Iris pigment epithelial cell (primary cell): ENCODE measurements at places on chromosomes 4 and X.

DNA sequence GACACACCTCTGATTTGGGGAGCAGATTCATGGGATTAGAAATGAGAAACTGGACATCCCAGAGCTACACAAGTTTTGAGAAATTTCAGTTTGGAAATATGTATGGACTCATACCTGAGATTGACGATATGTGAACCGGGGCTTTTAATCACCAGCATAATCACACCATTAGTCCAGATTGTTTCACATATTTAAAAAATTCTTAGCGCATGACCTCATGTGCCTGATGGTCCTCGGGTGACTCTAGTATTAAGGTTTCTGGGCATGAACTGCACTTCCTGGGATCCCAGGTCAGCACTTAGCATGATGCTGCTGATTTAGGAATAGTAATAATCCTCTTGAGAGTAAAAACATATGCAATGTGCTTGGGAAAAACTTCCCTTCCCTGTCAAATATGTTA, 91.9 kb upstream of the BCOR start:
- no peak for DNase-seq

GRCh38 chrX:22541926-22542325, 269.2 kb downstream of the CBLL2 start:
- DNase-seq, result no peak

GRCh38 chrX:69257499-69258127, 92.4 kb upstream of the PJA1 start:
- no peak for DNase-seq

DNA sequence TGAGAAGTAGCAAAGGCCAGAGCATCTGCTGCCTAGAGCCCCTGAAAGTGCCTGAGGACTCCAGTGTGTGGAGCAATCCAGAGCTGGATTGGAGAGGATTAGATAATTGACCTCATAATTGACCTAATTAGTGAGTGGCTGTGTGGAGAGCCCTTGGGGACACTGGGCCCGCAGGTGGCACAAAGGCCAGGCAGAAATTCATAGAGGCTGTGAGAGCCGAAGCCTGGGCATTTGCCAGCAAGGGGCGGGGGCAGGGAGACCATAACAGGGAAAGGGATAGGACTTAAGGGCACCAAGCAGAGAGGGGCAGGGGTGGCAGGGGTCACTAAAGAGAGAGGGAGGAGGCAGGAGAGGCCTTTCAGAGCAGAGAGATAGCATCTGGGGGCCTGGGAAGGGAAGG, 45.3 kb downstream of the EFNB1 start:
- DNase-seq, result no peak

DNA sequence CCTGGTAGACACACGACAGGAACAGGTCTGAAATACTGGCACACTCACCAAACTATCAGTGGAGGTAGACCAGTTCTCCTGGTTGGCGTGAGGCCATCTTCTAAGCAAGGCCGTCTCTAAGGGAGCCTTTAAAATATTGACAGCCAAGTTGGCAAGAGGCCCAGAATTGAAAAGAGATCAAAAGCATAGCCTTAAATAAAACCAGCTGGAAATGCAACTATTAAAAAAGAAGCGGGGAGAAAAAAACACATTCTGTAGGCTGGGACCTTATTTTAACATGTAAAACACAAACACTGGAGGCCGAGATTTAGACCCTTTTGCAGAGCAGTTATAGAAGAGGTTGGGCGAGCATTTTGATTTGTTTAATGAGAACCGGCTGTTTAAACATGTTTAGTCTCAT, 233.0 kb upstream of the CLNK start:
- DNase-seq, result no peak

GRCh38 chrX:1076871-1077651, 135.4 kb downstream of the CRLF2 start:
- DNase-seq, result no peak

GRCh38 chr4:162645381-162645780, 481.6 kb upstream of the FSTL5 start:
- DNase-seq, result no peak

GRCh38 chr4:74724979-74725378, 69.3 kb downstream of the BTC start:
- peak; percentile 4 for DNase-seq

- no peak for DNase-seq
Measured at GRCh38 chr4:169921732-169922131, 104.5 kb downstream of the MFAP3L start.

DNA sequence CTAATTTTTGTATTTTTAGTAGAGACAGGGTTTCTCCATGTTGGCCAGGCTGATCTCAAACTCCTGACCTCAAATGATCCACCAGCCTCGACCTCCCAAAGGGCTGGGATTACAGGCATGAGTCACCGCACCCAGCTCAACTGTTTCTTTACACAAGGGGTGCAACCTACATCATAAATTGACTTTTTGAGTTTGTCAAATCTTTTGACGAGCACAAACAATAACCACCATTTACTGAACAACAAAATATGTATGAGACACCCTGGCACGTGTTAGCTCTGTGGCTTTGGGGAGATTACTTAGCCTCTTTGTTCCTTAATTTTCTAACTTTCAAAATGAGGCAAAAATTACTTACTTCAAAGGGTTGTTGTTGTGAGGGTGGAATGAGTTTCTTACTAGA, 23.5 kb upstream of the SLC34A2 start:
- no peak for DNase-seq

- peak; percentile 80 for DNase-seq
Measured at GRCh38 chr4:76758290-76758882, 139.6 kb downstream of the SOWAHB start.

GRCh38 chr4:22531311-22532019, 15.6 kb upstream of the ADGRA3 start:
- no peak for DNase-seq

DNA sequence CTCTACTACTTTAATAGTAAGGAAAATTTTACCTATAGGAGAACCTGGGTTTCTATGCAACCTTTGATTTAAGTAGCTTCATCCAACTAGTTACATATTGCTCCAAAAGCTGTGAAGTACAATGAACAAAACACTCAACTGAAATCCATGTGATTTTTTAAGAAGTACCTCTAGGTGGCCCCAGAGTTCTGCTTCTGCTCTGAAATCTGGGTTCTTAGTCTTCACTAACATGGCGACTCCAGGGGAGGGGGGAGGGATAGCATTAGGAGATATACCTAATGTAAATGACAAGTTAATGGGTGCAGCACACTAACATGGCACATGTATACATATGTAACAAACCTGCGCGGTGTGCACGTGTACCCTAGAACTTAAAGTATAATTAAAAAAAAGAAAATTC, 73.4 kb upstream of the MAGEB2 start:
- peak; percentile 65 for DNase-seq

DNA sequence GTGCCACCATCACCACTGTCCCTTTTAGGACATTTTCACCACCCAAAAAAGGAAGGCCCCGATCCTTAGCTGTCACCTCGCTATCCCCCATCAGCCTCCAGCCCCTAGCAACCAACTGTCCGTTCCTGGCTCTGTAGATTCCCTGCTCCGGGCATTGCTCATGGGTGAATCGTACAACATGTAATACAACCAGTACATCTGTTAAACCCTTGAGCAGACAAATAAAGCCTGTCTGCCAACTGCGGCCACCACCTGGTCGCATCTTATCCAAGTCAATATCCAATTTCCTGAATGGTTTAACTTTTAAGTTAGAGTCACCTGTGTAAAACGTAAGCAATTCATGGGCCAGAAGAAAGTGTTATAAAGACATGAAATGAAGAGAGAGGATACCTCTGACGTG, 251.9 kb downstream of the AFAP1 start:
- no peak for DNase-seq

GRCh38 chrX:2609431-2610238, 81.5 kb upstream of the CD99 start:
- peak; percentile 37 for DNase-seq

DNA sequence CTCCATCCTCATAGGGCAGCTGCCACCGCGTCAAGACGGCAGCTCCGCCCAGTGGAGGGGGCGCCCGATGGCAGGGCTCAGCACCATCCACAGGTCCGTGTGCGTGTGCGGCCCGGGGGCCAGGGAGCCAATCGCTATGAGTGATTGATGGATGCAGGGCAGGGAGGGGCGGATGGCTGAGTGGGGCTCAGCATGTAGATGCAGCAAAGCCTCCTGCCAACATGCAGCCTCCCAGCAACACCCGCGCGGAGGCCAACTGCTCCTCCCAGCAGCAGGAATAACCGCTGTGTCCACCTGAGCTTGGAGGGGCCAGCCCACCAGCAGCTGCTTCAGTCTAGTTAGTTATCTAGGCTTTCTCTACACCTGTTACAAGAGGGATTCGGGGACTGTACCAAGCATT, 77.4 kb downstream of the MTMR1 start:
- no peak for DNase-seq

DNA sequence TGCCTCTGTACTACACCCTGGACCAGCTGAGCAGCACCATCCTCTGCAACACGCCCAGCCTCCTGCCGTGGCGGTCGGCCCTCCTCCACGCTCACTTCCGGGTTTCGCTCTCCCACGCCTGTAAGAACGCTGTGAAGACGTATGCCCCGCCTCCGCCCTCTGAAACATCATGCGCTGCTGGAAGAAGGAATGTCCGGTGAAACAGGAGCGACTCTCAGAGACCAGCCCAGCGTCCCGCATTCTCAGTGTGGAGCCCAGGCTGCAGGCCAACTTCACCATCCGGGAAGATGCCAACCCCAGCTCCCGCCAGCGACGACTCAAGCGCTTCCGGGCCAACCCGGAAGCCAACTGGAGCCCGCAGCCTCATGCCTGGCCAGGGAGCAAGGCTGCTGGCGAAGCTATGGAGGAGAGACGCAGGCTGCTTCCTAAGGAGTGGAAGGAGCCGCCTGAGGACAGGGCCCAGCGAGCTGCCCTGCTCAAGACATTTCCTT, 186.1 kb upstream of the SLITRK2 start:
- DNase-seq, result no peak

DNA sequence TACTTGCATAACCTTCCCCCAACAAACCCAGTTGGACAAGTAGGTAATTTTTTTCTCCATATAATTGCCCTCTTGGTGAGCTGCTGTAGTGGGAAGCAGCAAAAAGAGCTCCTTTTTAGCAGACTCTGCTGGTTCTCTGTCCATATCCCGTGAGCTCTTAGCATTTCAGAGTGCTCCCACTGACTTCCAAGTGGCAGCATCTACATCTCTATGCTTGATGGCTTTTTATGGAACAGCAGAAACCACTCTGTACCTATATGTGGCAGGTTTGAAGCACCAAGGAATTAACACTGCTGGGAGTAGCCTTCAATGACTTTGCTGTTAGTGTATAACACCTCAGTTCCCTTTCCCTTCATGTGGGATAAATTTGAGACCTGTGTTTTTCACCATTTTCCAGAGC, 168.4 kb upstream of the NHS start:
- DNase-seq, result no peak

DNA sequence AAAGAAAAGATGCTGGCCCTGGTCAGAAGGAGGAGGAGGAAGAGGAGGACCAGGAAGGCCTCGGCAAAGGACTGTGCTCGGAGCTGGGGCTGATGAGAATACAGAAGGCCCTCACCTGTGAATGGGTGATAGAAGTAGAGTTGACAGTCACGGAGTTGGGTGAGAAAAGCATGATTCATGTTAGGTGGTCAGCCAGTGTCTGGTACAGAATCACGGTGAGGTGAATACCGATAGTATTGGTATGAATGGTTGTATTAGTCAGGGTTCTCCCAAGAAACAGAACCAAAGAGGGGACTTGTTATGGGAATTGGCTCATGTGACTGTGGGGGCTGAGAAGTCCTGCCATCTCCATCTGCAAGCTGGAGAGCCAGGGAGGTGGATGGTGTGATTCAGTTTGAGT, 32.5 kb upstream of the FAM156A start:
- no peak for DNase-seq

GRCh38 chrX:151790481-151791160, 56.1 kb downstream of the CNGA2 start:
- peak; percentile 52 for DNase-seq

- no peak for DNase-seq
Measured at GRCh38 chr4:143076723-143077122, 108.0 kb upstream of the USP38 start.

DNA sequence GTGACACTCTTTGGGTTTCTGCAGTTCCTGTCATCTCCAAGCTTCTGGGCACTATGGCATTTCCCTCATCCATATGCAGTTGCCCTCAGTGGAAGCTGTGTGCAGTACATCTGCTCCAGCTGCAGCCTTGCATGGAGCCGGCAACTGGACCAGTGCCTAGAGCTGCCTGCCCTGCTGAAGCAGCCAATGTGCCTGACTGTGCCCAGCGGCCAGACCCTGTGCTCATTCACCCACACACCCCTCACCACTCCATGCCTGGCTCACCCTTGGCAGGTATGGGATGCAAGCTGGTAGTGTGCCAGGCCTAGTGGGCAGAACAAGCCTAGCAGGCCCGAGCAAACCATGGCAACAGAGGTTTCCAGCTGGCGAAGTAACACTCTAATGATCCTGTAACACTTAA, 370.8 kb downstream of the FSTL5 start:
- no peak for DNase-seq

- no peak for DNase-seq
Measured at GRCh38 chr4:27210956-27211355, 350.3 kb downstream of the STIM2 start.

DNA sequence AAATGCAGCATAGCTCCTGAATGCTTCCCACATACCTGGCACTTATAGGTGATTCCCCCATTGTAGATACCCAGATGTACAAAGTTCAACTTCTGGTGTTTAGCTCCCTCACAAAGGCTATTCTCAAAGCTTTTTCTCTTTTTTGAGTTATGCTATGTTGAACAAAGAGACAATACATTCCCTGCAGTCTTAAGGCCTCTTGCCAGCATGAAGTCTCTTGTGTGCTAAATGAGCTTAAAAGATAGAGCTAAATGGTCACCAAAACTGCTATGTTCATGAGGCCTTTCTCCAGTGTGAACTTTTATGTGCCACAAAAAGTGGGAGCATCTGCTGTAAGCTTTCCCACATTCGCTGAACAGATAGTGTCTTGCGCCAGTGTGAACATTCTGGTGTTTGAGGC, 111.2 kb upstream of the TMEM47 start:
- DNase-seq, result no peak

DNA sequence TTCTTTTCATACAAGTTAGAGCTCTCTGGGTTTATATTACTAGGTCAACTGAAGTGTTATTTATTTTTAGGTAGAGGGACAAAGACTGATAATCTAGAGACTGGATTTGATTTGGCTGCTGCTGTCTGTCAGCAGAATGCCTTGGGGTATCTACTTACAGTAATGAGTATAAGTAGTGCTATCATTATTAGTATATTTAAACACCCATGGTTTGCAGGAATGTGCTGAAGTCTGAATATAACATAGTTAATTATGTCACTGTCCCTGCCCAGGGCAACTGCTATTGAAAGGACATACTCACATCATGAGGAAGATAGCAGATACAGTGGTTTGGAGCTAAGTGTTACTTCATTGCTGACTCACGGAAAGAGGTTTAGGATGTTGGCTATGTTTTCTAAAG, 76.2 kb downstream of the PRRG1 start:
- DNase-seq, result peak; percentile 44
